Activated T-cell treated with anti-CD3 and anti-CD28 coated beads for 48 hours (primary cell): ENCODE measurements at places on chromosomes 2 and 18.

- no peak for DNase-seq
Observed at GRCh38 chr18:59094569-59094968, 45.1 kb upstream of the SEC11C start.

DNA sequence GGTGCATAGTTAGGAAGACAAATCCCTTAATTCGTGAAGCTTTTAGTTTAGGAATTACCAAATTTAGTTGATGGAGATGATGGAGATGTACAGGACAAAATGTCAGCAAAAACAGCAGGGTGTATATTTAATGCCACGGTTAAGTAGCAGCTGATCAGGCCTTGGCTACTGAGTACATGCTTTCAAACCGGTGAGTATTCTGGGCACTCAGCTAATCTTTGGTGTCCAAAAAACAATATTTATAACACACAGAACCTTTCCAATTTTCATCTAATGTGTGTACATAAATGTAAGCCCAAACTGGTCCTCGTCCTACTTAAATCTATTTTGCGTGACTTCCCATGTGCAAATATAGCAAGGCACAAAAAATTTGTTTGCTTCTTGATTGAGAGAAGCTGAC lies 703.4 kb upstream of the LINC00305 start:
- DNase-seq, result no peak

DNA sequence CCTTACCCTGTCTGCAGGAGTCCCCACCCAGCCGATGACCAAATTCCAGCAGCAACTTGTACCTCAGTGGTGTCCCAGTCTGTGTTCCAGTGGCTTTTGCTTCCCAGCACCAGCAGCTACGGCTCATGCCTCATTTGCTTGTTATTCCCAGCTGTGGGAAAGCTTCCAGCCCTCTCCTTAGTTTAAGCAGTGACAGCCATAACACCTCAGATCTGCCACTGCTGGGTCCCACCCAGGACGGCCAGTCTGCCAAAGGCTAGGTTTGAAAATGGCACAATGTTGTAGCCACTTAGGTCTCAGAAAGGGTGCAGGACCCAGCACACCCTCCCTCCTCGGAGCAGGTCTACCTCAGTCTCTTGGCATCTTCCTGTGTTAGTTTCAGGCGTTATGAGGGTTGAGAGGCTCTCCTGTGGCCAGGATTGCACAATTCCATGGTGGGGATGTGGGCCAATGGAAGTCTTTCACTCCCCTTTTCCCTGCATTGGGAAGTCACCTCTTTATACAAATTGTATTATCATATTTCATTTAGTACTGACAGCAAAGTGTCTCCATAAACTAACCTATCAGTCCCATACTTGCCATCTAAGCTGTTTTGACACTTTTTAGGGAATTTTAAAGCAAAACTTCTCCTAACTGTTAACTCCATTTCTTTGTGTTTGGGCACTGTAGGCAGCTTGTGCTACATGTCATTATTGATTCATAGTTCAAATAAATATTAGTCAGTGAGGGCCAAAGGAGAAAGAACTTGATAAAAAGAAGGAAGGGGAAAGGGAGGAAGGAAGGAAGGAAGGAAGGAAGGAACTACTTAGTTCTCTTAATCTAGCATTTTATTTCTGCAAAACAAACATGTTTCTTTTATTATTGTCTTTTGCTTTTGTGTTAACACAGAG lies 62.9 kb upstream of the FAM110C start:
- no peak for DNase-seq

- no peak for DNase-seq
Observed at GRCh38 chr2:119463136-119463535, 31.5 kb downstream of the TMEM37 start.

DNA sequence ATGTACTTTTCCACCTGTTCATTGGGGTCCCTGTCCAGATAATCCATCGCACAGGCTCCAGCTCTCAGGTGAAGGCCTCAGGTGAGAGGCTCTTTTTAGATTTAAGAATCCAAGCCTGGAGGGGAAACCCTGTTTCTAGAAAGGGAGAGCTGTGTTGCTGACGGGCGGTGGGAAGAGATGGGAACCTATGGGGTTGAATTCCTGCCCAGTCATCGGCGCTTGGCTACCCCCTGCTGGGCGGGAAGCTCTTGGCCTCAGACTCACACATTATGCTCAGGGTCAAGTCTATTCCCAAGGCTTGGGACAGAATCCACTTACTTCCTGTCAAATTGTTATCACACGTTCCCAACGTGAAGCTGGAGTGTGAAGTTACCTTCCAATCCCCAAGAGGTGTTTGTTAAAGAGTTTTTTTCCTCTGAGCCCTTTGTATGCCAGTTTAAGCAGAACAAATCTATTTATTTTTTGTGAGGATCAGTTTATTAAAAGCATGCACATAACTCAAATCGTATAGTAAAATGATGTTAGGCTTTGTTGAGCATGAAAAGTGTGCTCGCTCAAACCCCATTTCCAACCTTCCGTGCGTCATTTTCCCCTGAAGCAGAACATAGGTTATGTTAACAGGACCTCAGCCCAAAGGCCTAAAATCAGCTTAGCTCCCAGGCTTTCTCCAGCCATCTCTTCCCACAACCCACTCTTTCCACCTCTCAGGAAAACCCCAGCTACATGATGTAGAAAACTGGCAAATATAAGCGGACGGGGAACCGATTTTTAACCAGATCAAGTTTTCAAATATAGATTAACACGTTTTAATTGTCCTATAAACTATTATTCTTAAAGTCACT lies 181.7 kb upstream of the ETAA1 start:
- DNase-seq, result no peak

DNA sequence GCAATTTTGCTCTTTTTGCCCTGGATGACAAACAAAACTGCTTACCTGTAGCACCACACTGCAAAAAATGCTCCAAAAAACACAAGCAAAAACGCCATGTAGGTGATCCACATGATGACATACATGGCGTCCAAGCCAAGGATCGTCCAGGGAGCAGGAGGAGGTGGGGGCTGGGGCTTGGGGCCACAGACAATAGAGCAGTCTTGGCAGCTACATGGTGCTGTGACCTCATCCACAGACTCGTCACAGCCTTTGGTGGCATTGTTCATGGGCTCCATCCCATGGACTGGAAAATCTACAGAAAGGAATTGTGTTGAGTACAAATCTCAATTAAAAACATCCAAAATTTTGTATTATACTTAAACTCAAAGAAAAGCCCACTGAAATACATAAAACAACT lies 26.1 kb downstream of the NPC1 start:
- no peak for DNase-seq

- DNase-seq, result no peak
Observed at GRCh38 chr2:17069564-17069963, 403.9 kb upstream of the CYRIA start.

DNA sequence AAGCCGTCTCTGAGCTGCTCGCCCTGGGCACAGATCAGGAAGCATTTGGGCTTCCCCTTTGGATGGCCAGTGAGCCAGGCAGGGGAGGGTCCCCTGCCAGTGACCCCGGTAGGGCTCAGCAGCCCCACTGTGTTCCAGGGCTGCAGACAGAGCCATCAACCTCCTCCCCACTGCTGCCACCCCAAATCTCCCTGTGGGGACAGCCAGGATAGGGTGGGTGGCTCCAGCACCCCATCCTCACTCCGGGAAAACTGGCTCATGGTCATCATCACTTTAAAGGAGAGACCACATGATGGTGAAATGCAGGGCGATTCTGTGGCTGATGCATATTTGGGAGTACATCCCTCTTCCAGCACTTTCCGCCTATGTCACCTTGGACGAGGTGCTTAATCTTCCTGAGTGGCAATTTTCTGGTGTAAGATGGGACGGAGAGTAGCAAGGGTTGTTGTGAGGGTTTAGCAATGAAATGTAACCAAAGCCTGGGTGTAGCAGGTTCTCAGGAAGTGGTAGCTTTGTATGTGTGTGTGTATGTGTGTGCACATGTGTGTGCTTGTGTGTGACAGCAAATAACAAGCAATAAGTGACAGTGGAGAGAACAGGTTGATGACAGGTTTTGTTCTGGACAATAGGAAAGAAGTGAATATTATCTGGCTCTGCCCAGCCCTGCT lies 61.8 kb downstream of the ACAA2 start:
- no peak for DNase-seq

- no peak for DNase-seq
Observed at GRCh38 chr2:196142825-196143224, 28.6 kb downstream of the STK17B start.

DNA sequence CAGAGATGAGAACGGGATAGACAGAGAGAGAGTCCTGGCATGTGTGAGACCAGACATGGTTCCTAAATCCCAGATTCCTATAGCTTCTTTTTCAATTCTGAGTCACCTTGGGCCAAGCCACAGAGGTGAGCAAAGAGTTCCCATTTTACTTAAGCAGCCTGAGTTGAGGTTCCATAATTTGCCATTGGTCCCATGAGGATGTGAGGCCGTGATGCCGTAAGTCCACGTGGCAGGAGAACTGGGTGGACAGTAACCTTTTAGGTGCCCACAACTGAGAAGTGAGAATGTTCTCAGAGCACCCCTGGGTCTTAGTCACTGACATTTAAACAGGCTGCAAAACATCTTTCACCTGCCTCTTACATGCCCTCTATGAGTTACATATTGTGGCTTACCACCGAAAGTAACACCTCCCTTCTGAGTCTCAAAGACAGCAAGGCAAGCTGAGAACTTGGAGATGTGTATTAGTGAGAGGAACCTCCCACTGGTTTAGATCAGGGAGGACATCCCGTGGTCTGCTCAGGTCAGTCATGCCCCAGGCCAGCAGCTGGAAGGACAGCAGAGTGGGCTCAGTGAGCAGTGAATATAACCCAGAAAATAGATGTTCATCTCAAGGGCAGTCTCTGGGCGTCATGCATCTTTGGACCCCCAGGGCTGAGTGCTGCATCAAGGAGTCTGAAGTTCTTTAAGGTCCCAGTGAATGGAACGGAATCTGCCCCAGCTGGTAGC lies 127.9 kb upstream of the LGALSL start:
- DNase-seq, result no peak

DNA sequence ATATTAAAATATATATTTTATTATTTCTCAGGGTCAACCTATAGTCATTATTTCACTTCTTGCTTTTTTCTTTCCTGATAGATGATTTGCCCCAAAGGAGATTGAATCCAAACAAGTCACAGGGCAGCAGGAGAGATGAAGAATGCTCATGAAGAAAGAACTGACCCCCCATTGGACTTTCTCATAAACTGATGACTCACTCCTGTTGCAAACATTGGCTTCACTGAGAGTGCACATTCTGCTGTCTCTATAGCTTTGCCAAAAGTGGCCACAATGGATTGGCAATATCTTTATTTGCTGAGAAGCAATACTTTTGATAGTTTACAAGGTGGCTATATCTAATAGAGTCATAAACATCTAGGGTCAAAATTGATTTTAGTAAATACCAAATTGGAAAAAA lies 55.9 kb upstream of the ZNF385B start:
- no peak for DNase-seq
